SW 1271 (cell line): ENCODE measurements at places on chromosomes 3 and 15.
A peak's percentile ranks its signal among the peaks of the same experiment; 100 is the strongest.

DNA sequence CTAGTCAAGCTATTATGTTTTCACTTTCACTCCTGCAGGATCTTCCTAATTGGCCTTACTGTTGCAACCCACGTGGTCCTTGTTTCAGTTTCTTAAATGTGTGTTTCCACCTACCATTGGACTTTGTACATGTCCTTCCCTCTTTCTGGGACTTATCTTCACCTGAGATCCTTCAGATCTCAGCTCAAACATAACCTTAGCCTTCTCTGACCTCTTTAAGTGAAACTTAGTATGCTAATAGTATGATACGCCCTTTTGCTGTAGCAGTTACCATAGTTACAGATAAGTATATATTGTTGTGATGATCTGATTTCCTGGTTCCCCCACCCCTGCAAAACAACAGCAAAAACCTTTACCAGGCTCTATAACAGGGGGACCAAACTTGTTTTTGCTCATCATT is 35.2 kb downstream of the U2SURP start:
- peak; percentile 43 for DNase-seq

GRCh38 chr3:11969986-11970385 is 34.2 kb upstream of the SYN2 start:
- no peak for DNase-seq

DNA sequence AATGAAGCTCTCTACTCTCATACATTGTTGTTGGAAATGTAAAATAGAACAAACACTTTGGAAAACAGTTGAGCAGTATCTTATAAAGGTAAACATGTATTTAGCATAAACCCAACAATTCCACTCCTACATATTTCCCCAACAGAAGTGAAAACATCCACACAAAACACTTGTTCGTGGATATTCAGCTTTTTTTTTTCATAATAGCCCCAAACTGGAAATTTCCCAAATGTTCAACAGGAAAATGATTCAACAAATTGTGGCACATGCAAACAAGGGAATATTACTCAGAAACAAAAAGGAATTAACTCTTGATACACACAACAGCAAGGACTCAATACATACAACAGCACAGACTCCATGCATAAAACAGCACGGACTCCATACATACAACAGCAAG is 28.5 kb downstream of the RFTN1 start:
- no peak for DNase-seq

DNA sequence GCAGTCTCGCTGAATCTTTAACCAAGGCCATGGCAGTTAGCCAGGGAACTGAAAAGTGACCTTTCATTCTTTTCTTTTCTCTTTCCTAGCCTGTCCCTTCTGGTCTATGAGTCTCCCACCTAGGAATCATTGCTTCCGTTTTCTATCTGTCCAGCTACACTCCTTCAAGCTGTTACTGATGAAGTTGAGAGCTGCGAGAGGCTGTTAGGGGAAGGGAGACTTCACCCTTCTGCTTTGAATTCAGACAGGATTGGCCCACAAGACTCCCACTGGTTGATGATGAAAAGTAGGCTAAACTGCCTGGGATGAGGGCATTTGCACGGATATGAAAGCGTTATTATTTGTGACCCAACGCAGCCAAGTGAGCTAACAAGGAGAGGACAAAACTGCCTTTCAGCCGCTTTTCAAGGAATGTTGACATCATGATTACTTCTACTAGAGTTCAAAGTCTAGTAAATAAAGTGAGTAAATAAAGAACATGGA is 30.2 kb downstream of the EIF4E3 start:
- DNase-seq = no peak

DNA sequence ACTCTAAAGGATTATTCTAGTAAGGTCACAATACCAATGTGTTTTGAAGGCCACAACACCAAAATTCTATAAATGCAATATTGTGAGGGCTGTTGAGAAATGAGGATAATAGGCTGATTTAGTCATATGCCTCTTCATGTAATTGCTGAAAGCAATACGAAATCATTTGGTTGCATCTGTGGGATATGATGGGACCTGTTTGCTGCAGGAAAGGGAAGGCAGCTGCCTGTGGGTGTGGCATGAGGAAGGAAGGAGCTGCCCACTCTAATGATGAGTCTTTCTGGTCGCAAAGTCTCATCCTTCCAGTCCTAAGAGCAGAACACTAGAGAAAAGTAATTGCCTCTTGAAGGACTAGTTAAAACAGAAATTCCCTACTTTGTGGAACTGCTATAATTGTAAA is 245.3 kb upstream of the ZPLD1 start:
- DNase-seq = no peak

DNA sequence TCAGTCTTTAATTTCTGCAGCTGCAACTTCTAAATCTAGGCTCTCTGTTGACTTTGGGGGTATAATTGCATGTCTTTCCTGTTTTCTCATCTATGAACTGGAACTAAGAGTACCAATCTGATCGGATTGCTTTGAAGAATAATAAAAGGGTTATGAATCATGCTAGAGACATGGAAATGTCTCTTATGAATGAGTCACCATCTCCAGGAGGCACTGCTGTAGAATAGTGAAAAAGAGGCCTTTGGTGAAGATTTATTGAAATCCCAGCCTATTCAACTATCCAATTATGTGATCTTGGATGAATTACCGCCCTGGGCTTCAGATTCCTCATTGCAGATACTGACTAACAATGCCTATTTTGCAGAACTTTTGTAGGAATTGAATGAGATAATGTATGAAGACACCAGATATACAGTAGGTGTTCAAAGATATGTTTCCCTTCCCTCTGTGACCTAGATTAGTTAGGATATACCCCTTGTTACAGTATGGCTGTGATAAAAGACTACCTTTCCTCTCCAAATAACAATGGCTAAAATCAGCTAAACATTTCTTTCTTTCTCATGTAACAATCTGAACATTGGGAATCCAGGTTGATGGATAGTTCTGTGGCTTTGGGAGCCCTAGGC is 11.5 kb upstream of the CMTM8 start:
- no peak for DNase-seq
